Activated CD8-positive, alpha-beta memory T cell treated with anti-CD3 and anti-CD28 coated beads, Interleukin-2, amount 10 ng/mL, durations not matched to agents 7 days and 5 days (primary cell): ENCODE measurements at places on chromosomes 1 and 21.

- DNase-seq: no peak
Measured at GRCh38 chr1:192066202-192066601, 92.1 kb upstream of the RGS18 start.

GRCh38 chr1:200795156-200795555 lies 56.5 kb downstream of the CAMSAP2 start:
- no peak for DNase-seq

DNA sequence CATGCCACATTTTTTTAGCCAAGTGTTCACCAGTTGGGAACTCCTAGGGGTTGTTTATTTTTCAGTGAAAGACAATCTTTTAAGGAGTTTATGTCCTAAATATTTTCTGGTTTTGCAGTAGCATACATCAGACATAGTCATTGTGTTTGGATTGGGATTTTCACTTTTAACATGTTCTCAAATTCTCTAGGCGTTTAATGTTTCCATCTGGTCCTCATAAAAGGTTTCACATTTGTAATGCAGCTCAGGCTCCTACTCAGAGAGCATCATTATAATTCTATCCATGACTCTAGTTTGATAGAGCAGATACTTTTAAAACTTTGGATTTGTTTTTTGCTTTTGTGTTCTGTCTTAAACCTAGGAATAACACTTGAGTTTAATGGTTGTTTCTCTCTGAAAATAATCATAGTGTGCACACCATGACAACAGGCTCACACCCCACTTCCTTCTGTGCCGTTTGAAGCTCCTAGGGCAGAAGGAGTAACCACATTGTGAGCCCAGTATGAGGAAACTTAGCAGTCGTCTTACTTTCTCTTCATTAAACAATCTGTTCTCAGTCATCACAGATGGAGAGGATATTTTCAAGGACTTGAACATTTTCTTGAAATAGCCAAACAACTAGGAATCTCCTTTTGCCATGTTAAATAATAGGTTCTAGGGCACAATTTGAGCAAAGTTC lies 219.6 kb downstream of the PDE4B start:
- DNase-seq: no peak

DNA sequence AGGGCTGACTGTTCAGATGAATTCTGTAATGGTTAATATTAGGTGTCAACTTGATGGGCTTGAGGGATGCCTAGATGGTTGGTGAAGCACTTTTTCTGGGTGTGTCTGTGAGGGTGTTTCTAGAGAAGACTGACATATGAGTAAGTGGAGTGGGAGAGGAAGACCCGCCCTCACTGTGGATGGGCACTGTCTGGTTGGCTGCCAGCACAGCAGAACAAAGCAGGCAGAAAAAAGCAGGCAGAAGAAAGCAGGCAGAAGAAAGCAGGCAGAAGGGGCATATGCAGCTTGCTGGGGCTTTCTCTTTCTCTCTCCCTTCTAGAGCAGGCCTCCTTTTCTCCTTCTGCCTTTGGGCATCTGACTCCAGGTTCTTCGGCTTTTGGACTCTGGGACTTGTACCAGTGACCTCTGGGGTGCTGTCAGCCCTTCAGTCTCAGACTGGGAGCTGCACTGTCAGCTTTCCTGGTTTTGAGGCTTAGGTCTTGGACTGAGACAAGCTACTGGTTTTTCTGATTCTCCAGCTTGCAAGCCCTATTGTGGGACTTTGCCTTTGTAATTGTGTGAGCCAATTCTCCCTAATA lies 42.9 kb upstream of the CD2 start:
- DNase-seq: no peak

DNA sequence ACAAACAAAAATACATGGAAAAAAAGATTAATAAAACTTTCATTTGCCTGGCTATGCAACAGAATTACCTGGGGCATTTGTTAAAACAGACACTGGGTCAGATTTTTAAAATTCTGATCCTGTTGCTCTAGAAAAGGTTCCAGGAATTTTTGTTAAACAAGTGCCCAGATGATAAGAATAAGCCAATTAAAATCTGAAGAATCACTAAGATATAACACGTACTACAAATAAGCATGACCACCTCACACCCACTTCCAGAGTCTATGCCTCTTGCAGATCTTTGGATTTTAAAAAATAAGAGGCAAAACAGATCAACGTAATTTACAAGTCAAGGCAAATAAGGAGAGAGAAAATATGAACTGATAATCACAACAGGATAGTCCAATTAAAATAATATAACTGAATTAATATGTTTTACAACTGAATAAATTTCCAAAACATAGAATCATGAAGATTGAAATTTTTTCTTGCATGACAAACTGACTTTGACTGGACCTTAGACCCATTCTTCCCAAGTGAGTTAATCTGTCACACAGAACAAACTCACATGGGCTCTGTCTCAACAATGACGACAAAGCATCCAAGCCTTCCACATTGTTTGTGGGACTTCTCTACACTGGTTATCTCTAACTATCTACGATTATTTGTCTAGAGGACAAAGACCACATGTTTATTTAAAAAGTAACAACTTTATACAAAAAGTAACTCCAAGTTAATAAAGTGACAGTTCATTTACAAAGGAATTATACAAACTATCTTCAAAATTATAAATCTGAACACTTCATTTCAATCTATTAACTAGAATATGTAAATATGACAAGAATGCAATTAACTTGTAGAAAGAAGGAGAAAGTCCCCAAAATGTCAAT lies 56.9 kb downstream of the COP1 start:
- no peak for DNase-seq

DNA sequence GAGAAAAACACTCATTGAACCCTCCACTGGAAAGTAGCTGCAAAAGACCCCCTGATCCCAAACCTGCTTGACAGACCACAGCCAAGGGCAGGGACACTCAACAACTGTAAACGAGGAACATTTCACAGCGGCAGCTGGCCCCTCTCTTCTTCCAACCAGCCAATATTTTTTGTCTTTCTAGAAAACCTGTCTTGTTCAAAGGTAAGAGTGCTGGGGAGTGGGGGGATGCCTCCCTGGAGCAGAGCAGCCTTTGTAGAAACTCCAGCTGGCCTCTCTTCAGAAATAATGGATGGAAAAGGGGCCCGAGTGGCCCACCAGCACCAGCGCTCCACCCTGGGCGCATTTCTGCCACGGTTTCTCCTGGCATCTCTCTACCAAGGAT lies 384.0 kb downstream of the RRAGC start:
- no peak for DNase-seq

- DNase-seq: no peak
Measured at GRCh38 chr1:4113897-4114296, 213.8 kb upstream of the C1orf174 start.

DNA sequence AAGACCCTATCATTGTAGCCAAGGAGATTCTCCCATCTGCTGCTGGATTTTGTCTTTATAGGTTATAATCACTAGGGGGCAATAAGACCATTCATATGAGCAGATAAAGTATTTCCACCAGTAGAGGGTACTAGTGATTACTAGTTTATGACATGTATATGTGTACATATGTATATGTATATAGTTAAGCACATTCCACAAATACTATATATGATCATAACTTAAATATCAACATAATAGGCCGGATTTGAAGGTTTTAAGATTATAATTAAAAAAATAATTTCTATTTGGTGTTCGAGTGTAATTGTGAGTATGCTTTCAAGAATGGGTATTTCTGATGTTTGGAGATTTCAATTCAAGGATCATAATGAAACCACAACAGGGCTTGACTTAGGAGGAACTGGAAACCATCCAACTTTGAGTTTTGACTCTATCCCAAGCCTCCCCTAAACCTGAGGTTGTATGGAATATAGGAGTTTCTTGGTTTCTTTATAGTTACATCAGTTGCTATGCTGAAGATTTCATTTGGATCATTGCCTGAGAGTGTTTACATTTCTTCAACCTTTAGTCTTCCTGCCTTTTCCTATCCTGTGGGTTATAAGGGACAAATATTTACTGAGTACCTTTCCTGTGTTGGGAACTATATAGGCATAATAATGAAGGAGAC lies 16.9 kb downstream of the TCEANC2 start:
- DNase-seq: no peak

DNA sequence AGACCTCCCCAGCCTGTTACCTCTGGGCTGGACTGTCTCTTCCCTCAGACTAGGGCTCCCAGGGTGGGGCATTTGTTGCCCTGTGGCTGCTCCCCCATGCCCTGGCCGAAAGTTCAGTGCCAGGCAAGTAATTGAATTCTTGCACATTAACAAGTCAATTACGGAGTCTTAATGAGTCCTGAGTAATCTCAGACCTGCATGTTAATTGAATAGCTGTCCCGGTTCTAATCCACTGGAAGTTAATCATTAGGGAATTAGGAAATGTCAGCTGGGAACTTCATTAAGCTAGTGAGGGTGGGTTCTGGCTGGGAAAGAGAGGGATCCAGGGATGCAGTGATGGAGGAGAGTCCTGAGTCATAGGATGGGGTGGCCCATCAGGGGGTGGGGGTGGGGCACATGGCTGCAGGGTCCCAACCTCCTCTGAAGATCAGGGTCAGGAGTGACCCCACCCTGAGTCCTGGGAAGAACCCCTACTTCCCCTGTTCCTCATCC lies 47.1 kb upstream of the CSF3R start:
- peak; percentile 31 for DNase-seq

DNA sequence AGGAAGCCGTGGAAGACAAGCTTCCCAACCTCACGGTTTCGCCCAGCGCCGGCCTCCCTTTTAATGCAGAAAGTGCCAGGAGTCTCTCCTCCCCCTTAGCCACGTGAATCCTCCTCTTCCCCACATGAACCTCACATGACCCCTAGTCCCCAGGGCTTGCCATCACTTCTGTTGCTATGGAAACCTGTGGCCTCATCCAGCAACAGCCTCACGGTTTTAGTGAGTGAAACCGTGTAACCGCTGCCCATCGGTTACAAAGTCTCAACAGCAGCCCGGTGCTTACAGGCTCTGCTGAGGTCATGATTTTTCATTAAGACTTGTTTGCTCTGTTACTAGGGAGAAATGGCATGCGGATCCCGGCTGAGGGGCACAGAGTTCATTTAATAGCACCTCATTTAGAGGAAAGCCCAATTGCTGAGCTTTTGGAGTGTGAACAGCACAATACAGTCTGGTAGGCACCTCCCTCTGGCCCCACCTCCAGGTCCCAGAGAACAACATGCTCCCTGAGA lies 143.2 kb upstream of the BACE2 start:
- no peak for DNase-seq

DNA sequence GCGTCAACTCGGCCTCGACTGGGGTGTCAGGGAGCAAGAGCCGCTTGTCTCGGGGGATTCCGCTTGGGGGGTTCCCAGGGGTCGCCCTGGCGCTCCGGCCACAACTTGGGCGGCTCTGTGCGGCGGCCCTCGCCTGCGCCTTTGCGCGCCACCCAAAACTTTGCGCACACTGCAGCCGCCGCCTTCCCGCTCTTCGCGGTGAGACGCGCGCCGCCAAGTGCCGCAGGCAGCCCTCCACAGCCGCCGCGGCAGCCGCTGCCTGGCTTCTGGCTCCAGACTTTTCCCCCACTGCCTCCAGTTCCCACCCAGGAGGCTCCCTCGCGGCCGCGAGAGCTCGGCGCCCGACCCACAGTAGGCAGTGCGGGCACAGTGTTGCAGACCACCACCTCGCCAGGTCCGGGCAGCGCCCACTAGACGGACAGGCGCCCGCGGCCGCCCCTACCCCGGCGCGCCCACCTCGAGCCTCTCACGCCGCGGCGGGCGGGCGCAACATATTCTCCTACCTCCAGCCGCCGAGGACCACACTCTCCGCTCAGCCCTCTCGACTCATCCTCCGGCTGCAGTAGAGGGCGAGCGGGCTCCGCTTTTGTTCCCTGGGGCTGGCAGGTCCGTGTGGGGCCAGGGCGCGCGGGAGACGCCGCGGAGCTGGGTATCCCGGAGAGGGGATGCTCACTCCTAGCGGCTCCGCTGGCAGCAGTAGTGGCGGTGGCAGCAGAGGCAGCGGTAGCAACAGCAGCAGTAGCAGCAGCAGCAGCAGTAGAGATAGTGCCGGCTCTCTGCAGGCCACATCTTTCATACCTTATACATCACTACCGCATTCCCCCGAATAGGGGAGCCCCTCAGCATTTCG lies 296.6 kb downstream of the OMA1 start:
- DNase-seq: peak; percentile 44

DNA sequence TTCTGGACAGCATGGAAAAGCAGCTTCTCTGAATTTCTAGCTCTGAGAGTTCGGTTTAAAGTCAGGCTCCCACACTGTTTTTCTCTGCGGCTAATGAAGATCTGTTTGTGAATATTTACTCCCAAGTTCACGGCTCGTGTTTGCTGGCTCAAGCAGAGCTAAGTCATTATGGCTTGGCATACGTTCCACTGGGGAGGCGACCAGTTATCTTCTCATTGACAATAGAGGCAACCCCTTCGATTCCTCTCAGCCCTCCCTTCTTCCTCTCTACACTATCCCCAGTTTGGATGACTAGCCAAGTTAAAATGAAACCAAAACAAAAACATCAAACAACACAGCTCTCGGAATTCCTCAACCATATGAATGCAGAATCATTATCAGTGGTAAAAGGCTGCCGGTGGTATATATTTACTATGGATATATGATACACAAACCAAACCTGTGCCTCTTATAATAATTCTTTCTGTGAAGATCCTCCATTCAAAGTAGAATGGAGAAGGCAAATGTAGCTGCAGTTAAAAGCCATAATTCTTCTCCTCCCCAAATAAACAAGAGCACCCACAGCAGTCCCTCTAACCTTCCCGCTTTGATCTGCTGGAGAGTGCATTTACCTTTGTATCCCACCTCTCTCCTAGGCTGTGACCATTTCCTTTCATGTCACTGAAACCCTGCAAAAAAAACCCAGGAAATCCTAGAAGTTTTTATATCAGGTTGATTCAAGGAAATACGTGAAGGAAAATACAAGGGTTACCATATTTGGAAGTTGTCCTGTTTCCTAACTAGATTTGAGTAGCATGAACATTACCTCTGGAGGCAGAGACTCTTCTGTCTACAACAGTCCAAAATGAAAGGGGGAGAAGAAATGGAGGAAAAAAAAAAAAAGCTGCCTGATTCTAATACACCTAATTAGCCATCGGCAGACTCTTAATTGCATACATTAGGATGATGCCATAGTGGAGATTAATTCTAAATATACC lies 108.3 kb upstream of the USH2A start:
- no peak for DNase-seq

GRCh38 chr1:243706563-243706962 lies 143.5 kb downstream of the AKT3 start:
- no peak for DNase-seq

DNA sequence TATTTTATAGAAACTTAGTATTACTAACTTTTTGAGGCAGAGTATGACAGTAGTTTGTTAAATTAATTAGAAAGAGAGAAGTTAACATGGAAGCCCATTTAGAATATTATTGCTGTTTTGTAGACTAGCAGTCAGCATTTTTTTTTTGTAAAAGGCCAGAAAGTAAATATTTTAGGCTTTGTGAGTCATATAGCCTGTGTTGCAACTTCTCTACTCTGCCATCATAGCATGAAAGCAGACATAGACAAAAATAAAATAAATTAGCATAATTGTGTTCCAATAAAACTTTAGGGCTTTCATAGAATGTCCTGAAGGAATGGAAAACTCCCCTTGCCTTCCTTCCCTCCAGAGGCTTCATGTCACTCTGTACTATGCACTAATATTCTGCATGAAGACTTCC lies 12.3 kb upstream of the RGS4 start:
- no peak for DNase-seq

- DNase-seq: no peak
Measured at GRCh38 chr1:245875581-245876261, 631.4 kb downstream of the SMYD3 start.
